Activated CD8-positive, alpha-beta memory T cell treated with anti-CD3 and anti-CD28 coated beads, Interleukin-2, amount 10 ng/mL, durations not matched to agents 7 days and 5 days (primary cell): ENCODE measurements at places on chromosomes 7 and 10. TPM values are rescaled to one million over a fixed set of nuclear protein-coding genes. Genes with fewer than 3 reads are reported as not detected.

The SEMA4G gene
- total RNA-seq: 0.45 TPM

The NPTX2 gene
- not detected for total RNA-seq

The KCNH2 gene
- total RNA-seq: 0.07 TPM

The EFCAB10 gene
- total RNA-seq: not detected

The CEP55 gene
- total RNA-seq: 79.3 TPM

DNA sequence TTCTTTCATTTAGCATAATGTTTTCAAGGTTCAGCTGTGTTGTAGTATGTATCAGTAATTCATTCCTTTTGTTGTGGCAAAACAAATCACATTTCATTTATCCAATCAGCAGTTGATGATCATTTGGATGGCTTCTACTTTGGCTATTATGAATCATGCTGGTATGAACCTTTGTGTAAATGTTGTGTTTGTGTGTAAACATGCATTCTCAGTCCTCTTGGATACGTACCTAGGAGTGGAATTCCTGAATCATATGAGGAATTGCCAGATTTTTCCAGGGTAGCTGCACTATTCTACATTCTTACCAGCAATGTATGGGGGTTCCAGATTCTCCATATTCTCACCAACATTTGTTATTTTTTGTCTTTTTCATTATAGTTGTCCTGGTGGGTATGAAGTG is 578.5 kb upstream of the MKI67 start:
- no peaks in the 10 kb centered on the region for H3K4me1 ChIP-seq
- H3K4me3 ChIP-seq: no peak overlapping the region
- no peaks in the 10 kb centered on the region for H3K36me3 ChIP-seq

GRCh38 chr10:63504145-63504881 is 16.9 kb upstream of the REEP3 start:
- no peaks in the 10 kb centered on the region for H3K4me1 ChIP-seq
- no peak for DNase-seq
- H3K4me3 ChIP-seq: no peak overlapping the region
- peaks cover 12% of the 10 kb centered on the region for H3K36me3 ChIP-seq
- H3K27me3 ChIP-seq: no peaks in the 10 kb centered on the region

GRCh38 chr7:63927261-63927660 is 71.4 kb upstream of the ZNF722 start:
- H3K27ac ChIP-seq: no peak overlapping the region
- H3K27me3 ChIP-seq: no peaks in the 10 kb centered on the region
- H3K4me3 ChIP-seq: peak overlapping the region; percentile 82
- H3K4me1 ChIP-seq: peaks cover 11% of the 10 kb centered on the region
- DNase-seq: no peak

DNA sequence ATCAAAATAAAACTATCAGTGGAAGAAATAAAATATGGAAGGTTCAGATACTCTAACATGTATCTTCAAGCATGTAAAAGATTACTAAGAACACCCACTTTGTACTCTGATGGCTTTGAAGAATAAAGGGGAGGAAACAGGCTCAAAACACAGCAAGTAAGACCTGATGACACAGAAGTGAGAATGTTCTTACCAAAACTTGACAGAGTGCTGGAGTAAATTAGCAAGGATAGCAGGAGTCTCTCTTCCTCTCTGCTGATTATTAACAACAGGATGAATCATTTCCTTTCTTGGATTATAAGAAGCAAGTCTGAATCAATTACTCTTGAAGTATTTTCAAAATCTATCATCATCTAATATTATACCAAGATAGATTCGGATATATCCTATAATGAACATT is 47.5 kb downstream of the GLI3 start:
- H3K4me3 ChIP-seq: no peak overlapping the region
- peaks cover 8% of the 10 kb centered on the region for H3K4me1 ChIP-seq
- no peak for DNase-seq
- no peaks in the 10 kb centered on the region for H3K27me3 ChIP-seq
- H3K36me3 ChIP-seq: no peaks in the 10 kb centered on the region

- no peaks in the 10 kb centered on the region for H3K4me1 ChIP-seq
- H3K4me3 ChIP-seq: no peak overlapping the region
- H3K27ac ChIP-seq: no peak overlapping the region
Observed at GRCh38 chr7:34837316-34837715, 179.3 kb downstream of the NPSR1 start.

DNA sequence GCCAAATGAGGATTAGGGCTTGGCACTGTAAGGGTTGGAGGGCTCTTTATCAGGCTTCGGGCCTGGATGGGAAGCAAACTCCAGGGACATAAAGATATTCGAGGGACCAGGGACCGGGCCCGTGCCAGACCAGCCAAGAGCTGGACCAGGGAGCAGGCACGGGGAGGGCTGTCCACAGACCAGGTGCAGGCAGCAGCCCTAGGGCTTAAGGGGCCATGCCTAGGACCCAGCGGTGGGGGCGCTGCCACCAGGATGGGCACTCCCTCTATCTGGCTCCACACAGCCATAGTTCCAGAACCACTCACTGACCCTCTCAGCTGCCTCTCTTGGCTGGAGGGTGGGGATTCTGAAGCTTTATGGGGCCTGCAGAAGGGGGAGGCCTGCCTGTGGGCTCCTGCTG is 32.9 kb downstream of the FAM241B start:
- H3K27me3 ChIP-seq: peaks cover 27% of the 10 kb centered on the region
- H3K27ac ChIP-seq: no peak overlapping the region
- H3K36me3 ChIP-seq: no peaks in the 10 kb centered on the region

DNA sequence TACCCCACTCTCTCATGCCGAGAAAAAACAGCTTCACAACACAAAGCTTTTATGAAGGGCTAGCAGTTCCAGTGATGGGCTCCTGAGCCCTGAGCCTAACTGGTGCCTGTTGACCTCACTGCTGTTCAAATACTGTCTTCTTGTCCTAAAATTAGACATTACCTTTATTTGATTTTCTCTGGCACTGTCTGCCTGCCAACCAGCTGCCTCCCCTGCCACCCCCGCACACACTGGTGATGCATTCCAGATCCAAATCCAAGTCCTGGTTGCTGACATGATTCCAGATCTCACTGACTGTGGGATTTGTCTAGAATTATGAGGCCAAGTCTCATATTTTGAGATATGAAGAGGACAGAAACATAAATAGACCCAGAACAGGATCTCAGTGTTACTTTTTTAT is 816.2 kb downstream of the NRG3 start:
- DNase-seq: no peak
- no peaks in the 10 kb centered on the region for H3K36me3 ChIP-seq
- no peak overlapping the region for H3K4me3 ChIP-seq
- H3K4me1 ChIP-seq: no peaks in the 10 kb centered on the region
- H3K27me3 ChIP-seq: no peaks in the 10 kb centered on the region

GRCh38 chr7:153415632-153416031 is 636.6 kb upstream of the DPP6 start:
- no peak overlapping the region for H3K4me3 ChIP-seq
- no peak for DNase-seq
- H3K27me3 ChIP-seq: no peaks in the 10 kb centered on the region
- H3K4me1 ChIP-seq: no peaks in the 10 kb centered on the region

DNA sequence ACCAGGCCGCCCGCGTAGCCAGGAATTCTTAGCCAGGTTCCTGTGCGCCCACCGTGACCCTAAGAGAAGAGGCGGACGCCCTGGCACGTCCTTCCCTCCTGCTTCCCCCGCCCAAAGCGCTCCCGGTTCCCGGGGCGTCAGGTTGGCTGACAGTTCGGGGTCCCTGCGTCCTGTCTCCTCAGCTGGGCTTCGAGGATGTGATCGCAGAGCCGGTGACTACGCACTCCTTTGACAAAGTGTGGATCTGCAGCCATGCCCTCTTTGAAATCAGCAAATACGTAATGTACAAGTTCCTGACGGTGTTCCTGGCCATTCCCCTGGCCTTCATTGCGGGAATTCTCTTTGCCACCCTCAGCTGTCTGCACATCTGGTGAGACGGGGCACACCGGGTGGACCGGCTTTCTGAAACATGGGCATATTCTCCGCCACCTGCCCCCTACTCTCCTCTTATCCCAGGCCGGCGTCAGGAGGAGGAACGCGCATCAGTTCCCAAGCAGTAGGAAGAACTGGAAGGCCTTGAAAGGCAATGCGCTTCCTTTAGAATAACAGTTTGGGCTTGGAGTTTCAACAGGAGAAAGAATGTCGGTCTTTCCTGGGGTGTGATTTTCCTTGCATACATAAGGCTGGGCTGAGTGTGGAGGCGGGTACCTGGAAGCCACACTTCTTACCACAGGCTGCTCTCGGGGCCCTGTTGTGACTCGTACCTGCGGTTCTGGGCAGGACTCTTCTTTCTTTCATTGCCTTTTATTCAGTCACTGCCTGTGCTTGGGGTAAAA is 728 bp downstream of the CAV2 start:
- DNase-seq: peak; percentile 72
- peaks cover 10% of the 10 kb centered on the region for H3K4me1 ChIP-seq

DNA sequence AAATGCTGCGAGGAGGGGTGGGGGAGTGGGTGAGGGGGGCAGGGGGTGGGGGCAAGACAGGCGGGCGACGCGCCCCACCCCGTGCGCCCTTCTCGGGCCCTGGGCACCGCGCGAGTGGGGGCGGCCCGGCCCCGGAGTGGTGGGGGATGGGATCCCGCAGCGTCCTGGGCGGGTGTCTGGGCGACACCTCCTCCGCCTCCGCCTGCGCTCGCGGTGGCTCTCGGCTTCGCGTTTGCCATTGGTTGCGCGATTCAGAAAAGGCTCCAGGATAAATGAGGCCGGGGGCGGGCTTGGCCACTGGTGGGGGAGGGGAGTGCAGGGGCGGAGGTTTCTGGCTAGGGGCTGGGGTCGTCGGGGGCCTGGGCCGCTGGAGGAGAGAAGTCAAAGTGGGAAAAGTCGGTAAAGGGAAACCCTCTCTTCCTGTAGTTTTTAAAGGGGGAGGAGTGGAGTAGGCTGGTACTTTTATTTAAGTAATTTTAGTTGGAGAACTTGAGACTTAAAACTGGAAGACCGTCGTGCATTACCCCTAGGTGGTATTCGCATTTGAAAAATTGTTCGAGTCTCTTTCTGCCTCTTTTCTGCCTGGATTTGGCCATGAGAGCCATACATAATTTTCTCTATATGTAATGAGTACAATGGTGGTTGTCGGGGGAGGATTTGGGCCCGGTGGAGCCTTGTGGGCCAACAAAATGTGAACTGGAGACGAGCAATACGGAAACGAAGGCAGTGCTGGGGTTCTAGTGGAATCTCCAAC is 992 bp upstream of the IGF2BP3 start:
- peaks cover 70% of the 10 kb centered on the region for H3K27me3 ChIP-seq
- peak overlapping the region; percentile 79 for H3K4me3 ChIP-seq
- no peaks in the 10 kb centered on the region for H3K36me3 ChIP-seq
- DNase-seq: peak; percentile 66
- H3K27ac ChIP-seq: no peak overlapping the region
- H3K4me1 ChIP-seq: peaks cover 40% of the 10 kb centered on the region

GRCh38 chr7:122380992-122381391 is 76.4 kb upstream of the FEZF1 start:
- H3K27ac ChIP-seq: no peak overlapping the region
- no peaks in the 10 kb centered on the region for H3K4me1 ChIP-seq
- no peak overlapping the region for H3K4me3 ChIP-seq
- no peaks in the 10 kb centered on the region for H3K27me3 ChIP-seq
- DNase-seq: no peak
- no peaks in the 10 kb centered on the region for H3K36me3 ChIP-seq
